MCF 10A (cell line): ENCODE measurements at places on chromosomes 12 and 14. TPM values are rescaled to one million over a fixed set of nuclear protein-coding genes. Genes with fewer than 3 reads are reported as not detected.

The OAS3 gene
- total RNA-seq = 5.7 and 6.5 TPM in 2 replicates

The OTX2 gene
- total RNA-seq = not detected in 2 replicates

The GLIPR1L2 gene
- 0.23 TPM in 1 of 2 replicates, not detected in the other for total RNA-seq

The PRH1 gene
- total RNA-seq = 11.4 and 11.7 TPM in 2 replicates

The KRT72 gene
- not detected in 2 replicates for total RNA-seq

The HOXC13 gene
- total RNA-seq = 5.3 and 6.0 TPM in 2 replicates

The ADCY6 gene
- 21.9 and 33.2 TPM in 2 replicates for total RNA-seq

The GPX2 gene
- not detected in 2 replicates for total RNA-seq

The TSHR gene
- not detected in 2 replicates for total RNA-seq
